T1000 (cell line): ENCODE measurements at places on chromosomes 3 and 15.

GRCh38 chr3:31255007-31255581 is 277.6 kb upstream of the STT3B start:
- no peak for DNase-seq

DNA sequence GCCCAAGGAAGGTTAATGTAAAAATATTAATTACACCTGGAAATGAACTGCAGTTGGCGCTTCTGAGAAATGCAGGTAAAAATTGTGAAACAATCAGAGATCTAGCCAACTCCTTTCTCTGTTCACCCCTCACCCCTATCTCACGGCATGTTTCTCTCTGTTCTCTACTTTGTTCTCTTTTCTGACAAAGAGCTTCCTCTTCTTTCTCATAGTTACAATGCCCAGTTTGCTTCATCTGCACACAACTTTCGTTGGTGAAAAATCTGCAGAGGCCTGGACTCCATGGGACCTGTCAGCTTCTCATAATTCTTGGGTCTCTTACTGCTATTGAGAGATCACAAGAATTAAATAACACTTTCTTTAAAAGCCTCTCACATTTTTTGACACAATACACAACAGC is 212.9 kb upstream of the LRRN1 start:
- no peak for DNase-seq

GRCh38 chr15:36075333-36075732 is 504.1 kb upstream of the CDIN1 start:
- DNase-seq: no peak

GRCh38 chr3:56724676-56725075 is 41.6 kb upstream of the TASOR start:
- DNase-seq: no peak

DNA sequence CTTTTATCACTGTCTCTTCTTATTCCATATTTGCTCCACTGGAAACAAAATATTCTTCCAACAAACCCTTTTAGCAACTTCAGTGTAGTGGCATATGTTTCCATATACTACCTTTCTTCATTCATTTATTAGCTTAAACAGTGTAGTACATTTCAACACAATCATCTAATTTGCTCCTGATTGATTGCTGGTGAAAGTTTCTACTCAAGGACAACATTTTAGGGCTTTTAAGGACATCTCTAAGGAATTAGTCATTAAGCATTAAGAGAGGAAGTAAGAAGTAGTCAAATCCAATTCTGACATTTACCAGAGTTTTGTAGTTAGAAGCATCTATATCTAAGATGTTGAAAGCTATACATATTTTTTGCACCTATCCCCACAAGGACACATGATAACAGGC is 55.8 kb downstream of the RSRC1 start:
- DNase-seq: no peak

- DNase-seq: no peak
Measured at GRCh38 chr15:33032053-33032452, 162.5 kb downstream of the FMN1 start.

- no peak for DNase-seq
Measured at GRCh38 chr15:68374168-68374745, 57.7 kb downstream of the ITGA11 start.

DNA sequence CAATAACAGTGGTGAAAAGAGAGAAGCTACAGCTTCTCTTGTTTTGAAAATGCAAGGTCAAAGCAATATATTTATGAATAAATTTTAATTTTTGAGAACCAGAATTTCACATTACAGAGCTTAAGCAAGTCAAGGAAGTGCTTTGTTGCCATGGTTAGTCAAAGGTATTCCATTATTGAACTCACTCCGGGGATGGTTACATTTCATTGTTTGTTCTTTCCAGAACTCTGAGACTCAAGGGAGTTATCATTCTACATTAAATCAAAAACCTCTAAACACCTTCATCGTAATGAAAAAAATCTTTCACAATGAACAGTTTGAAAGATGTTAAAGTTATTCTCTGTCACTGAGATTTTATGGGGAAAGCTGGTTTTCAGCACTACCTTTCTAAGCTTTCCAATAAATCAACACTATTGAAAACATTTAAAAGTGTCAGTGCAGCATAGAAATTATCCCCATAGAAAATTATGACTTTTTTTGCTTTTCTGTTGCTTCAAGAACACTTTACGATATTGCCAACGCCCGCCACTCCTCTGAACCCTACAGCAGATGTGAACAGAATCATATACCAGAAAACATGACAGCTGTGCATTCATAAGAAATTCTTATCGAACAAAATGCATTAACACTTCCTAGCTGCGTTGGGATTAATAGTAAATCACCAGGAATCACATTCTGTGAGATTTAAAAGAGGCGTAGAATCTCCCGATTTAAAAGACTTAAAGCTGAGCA is 83.0 kb downstream of the OTOL1 start:
- no peak for DNase-seq

DNA sequence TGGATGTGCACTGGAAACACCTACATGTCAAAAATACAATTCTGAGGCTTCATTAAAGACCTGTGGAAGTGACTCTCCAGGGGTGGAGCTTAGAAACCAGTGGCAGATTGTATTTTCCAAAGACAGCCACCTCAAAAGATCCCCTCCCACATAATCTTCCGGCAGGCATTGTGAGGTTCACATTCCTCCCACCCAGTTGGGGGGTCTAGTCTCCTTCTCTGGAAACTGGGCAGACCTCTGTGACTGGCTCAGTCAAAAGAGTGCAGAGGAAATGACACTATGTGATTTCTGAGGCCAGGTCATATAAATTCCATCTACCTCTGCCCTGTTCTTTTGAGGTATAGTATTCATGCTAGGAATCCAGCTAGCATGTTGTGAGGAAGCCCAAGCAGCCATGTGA is 1.9 kb upstream of the CFAP92 start:
- no peak for DNase-seq

DNA sequence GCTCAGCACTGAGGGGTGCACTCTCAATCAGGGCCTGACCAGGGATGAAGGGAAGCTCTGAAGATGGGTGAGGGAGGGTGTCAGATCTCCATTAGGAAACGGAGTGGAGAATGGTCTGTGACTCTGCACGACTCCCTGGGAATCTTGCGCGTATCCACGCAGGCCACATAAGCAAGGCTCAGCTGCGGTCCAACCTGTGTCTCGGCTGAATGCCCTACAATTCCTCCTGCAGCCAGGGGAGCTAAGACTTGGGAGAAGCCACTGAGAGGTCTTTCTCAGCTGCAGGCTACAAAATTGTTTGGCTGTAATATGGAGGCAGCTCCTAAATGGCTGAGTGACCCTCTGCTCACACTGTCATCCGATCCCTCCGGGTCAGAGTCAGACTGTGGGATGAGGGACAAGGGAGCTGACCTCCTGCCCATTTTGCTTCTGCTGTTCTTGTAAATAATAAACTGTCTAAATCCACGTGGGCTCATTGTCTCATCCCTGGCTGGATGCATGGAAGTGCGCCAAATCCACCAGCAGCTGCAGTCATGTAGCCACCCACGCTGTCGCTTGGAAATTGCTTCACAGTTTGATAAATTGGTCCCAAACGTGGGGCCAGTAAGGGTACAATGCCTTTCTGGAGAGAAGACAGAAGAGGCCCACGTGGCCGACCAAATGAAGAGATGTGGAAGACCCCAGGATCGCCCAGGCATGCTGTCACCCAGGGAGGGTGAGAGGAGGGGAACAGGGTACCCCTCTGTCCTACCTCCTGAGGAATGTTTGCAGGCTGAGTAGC is 30.5 kb downstream of the ALS2CL start:
- DNase-seq: no peak

DNA sequence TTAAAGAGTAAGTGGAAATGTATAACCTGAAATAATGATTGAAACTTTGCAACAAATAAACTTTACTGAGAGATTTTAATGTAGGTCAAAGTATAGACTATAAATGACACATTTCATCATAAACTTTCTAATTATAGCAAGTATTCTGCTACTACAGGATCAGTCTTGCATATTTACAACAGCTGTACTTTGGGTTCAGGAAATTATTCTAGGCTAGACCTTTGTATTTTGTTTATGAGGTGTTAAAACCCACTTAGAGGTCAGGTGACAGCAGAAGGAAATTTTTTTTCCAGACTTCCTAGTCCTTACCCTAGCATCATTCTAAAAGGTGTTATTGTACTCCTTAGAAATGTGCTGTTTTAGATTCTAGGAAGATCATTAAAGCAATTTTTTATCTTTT is 2.3 kb downstream of the RNF7 start:
- DNase-seq: no peak

- no peak for DNase-seq
Measured at GRCh38 chr15:63466378-63467192, 37.8 kb upstream of the USP3 start.

DNA sequence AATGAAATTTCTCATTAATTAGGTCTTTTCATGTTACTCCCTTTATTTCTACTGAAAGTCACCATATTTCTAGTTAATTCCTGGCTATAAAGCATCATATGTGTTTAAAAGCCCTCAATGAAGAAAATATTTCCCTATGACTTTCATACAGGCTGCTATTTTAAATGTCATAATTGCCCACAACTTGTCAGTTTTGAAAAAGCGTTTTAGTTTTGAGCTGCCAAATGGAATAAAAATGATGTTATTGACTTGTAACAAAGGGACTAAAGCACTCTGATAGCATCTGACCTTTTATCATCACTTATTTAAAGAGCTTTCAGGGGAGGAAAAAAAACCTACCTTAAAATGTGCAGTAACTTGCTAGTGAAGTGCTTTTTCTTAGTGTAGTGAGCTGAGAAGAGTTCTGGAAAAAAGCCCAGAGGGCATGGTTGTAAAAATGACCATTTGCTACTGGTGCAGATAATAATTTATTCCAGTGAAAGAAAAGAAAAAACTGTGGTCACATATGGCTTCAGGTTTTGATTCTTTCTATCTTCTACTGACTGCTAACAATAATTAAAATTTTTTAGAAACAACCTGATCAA is 877.2 kb downstream of the CADM2 start:
- DNase-seq: no peak

DNA sequence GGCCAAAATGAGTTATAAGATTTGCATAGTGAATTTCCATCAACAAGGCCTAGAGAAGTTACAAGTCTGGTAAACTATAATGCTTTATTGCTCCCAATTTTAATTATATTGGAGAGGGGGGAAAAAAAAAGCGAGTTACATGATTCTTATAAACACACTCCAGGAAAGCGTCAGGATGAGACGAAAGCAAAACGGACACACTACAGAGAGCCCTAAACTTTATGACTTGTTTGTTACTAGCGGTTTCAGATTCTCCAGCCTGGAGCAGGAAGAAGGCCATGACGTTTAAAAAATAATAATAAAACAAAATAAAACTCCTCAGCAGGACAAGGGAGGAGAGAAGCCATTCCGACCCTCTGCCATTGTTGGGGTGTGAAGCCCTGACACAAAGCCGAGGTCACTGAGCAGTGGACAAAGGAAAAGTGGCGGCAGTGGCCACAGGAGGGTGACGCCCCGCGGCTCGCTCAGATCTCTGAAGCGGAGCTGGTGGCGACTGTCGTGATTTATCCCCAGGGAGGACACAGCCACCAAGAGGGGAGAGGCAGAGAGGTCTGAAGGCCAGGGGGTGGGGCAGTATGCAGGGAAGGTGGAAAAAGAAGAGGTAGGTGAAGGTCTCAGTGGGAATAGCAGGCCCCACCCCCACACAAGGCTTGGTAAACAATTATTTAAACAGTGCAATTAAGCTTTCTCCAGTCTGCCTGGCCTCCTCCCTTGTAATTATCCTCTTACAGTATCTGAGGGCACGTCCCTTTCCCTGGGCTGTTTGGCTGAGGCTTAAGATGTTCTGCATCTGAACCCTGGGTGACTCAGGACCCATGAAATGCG is 45.3 kb downstream of the ADAMTS9 start:
- DNase-seq: no peak

GRCh38 chr15:34718681-34719665 is 35.8 kb downstream of the GJD2 start:
- no peak for DNase-seq
